IMR-90 (cell line): ENCODE measurements at places on chromosomes 3 and 15.

GRCh38 chr15:25849157-25849921, 13.8 kb downstream of the ATP10A start:
- peak; percentile 83 for DNase-seq

GRCh38 chr15:68197170-68197492, 8.0 kb downstream of the CALML4 start:
- DNase-seq, result no peak

DNA sequence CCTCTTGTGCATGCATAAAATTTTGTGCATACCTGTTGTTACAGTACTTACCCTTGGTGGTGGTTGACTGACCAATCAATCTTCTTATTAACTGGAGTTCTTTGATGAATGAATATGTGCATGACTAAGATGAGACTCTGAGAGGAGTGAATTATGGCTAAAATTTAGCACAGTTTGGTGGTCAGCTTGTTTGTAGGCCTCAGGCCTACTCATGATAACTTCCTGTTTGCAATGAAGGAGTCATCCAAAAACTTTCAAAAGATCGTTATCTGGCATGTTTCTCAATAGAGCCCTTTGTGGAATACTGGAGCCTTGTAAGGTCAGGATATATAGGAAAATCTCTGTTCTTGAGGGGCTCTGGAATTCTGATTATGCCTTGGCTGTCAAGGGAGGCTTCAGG, 66.5 kb downstream of the LEKR1 start:
- DNase-seq, result peak; percentile 51

DNA sequence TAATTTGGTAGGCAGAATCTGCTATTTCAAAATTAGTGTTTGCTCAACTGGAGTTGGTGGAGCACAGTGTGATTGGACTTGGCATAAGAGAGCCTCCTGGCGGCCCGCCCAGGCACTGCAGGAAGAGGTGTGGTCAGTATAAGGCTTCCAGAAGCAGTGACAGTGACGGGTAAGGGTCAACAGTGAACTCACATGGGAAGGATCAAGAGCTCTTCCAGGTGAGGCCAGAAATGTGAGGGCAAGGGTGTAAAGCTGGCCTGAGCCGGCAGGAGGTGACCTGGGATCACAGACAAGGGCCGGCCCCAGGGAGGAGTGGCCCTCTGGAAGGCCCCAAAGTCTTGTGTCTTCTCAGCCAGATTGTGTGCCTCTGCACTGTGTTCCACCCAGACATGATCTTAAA, 93.2 kb upstream of the RNF7 start:
- peak; percentile 51 for DNase-seq

- DNase-seq, result no peak
These were observed 50.6 kb downstream of the HEG1 start for GRCh38 chr3:125005222-125005621.

DNA sequence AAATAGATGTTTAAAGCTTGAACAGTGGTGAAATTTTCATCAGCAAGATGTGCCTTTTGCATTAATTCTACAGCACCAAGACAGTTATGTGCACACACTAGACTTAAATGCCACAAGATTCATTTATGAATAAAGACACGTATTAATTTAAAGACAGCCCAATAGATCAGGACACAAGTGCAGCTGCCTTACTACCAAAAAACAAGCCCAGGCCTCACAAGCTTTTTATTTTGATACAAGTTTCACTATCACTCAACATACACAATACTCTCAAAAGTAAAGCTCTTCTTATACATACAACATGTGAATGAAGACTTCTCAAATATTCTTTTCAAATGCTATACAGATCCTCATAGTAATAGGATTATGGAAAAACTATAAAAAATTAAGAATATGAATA, 2.4 kb downstream of the ACAP2 start:
- no peak for DNase-seq

DNA sequence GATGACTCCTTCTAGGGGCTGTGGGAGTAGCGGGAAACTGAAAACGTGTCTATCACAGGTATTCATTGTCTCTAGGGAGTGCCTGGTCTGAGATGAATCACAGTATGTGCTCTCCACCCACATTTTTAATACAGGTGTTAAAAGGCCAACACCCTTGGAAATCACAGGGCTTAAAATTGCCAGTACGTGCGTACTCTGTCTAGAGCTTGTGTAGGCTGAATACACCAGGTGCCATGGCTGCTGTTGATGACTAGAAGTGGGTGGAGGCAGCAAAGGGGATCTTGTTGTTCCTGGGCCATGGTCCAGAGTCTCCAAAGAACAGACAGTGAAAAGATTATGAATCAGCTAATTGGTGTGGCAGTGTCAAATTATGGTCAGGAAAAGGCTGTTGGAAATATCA, 35.1 kb upstream of the P3H2 start:
- no peak for DNase-seq

GRCh38 chr3:160602259-160602658, 36.9 kb upstream of the KPNA4 start:
- no peak for DNase-seq

DNA sequence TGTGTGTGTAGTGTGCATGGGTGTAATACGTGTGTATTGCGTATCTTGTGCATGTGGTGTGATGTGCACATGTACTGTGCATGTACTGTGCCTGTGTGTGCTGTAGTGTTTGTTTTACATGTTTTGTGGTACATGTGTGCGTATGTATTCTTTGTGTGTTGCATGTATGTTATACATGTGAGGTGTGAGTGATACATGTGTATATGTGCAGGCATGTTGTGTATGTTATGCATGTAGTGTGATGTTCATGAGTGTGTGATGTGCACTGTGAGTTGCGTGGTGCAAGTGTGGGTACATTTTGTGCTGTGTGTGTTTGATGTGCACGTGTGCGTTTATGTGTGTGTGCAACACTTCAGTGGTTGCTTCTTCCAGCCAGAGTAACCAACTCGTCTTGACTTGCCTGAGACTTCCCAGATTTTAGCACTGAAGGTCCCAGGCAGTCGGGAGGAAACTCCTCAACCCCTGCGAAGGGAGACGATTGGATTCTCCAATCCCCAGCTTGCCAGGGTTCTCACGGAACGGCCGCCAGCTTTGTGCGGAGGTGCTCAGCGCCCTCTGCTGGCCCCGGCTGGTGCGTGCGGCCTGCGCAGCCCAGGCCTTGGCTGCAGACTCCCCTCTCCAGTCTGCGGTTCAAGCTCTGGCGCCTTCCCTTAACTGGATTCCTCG, 3.6 kb downstream of the GALNT15 start:
- DNase-seq, result peak; percentile 86

- DNase-seq, result no peak
These were observed 95.5 kb upstream of the PRR23E start for GRCh38 chr3:127097481-127097880.

GRCh38 chr15:83559310-83559966, 94.5 kb upstream of the ADAMTSL3 start:
- DNase-seq, result peak; percentile 61

DNA sequence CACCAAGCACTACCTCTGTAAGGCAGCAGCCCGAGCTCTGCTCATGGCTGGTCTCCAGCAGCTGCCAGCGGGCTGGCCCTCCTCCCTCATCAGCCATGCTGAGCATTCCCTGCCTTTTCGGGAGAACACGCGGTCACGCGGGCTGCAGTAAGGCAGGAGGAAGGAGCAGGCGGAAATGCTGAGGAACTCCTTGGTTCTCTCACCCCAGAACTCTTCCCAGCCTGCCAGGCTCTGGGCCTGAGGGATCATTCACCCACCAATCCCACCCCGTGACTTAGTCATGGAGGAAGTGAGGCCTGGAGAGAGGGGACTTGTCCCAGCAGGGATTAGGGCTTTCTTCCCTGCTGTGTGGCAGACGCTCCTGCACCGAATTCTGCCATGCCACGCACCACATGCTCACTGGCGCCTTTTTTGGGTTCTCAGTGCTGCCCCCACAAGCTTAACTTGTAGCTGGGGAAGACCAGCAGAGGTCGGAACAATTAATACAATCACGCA, 42.9 kb upstream of the RPL32 start:
- DNase-seq, result peak; percentile 15

GRCh38 chr3:55483196-55484095, 3.7 kb downstream of the WNT5A start:
- no peak for DNase-seq

DNA sequence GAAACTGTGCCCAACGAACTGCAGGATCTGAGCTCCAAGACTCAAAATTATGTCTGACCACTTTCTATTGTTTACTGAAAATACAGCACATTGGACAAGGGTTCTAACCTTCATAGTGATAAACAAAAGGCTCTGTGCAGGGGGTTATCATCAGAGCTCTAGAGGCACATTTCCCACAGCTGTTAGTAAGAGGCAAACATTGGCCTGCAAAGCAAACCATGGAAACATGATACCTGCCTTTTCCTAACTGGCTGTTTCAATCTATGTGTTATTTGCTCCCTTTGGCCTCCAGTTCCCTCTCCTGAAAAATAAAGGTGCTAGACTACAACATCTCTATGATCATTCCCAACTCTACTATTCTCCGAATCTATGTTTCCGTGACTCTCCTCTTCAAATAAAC, 159.7 kb upstream of the ARHGEF26 start:
- no peak for DNase-seq

GRCh38 chr3:64988188-64988587, 300.4 kb upstream of the ADAMTS9 start:
- no peak for DNase-seq

DNA sequence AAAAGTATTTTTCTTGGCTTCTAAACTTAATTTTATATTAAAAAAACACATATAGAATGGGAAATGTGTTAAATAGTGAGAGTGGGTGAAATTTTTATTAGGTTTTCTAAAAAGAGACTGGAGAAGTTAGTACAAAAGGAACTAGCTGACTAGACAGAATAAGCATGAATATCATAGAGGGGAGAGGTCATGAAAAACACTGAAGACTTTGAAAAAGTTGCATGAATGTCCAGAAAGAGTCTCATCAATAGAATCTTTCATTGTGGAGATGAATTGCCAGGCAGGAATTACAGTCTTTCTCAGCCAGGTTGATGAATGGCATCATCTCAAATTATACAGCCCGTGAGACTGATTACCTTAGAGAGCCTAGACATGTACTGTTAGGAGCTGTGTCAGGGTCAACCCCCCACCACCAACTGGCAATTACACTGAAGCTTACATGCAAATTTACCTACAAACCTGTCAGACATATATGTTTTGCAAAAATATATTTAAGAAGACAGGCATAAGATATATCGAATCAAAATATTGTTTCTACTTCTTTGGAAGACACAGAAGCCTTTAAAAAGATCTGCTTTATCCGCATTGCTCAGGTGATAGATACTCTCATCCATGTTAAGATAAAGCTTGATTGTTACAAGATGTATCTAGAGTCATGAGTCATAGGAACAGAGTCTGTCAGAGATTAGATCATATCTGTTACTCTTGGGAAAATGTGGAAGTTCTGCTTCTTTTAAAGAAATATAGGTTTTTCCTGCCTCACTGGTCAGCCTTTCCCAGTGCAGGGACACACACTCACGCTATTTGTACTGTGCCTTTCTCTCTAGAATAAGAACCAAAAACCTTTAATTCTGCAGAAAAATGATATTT, 34.8 kb upstream of the PFN2 start:
- peak; percentile 76 for DNase-seq
